Urinary bladder (tissue), 4 donors: ENCODE measurements at places on chromosomes 5 and 9.
A peak's percentile ranks its signal among the peaks of the same experiment; 100 is the strongest.

DNA sequence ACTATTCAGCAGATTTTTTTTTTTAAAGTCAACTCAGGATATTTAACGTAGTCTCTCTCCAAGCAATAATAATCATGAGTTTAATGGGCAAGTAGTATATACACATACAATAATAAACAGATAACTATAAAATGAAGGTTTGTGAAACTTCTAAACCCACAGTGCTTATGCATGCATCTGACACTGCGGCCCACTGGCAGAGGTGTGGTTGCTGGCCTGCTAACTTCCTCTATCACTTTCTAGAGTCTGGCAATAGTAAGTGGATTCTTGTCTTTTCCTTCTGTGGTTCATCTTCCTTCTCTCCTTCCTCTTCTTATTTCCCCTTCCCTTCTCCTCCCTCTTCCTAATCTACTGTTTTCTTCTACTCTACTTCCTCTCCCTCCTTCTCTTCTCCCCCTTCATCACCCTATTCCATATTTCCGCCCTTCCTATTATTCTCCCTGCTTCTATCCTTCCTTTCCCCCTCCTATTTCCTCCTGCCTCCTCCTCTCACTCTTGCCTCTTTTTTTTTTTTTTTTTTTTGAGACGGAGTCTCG lies 18.6 kb upstream of the AGXT2 start:
- no peak for DNase-seq

DNA sequence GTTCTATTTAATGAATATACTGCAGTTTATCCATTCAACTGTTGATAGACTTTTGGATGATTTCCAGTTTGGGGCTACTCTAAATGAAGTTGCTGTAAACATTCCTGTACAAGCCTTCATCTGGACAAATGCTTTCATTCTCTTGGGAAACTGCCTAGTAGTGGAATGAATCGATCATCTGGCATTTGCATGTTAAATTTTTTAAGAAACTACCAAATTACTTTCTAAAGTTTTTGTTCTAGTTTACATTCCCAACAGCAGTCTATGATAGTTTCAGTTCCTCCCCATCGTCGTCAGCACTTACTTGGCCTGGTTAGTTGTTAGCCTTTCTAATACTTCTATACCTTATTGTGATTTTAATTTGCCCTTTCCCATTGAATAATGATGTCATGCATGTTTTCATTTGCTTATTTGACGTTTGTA lies 306.3 kb downstream of the FER start:
- no peak for DNase-seq

GRCh38 chr5:93117751-93118531 lies 463.1 kb downstream of the NR2F1-AS1 start:
- no peak for DNase-seq

DNA sequence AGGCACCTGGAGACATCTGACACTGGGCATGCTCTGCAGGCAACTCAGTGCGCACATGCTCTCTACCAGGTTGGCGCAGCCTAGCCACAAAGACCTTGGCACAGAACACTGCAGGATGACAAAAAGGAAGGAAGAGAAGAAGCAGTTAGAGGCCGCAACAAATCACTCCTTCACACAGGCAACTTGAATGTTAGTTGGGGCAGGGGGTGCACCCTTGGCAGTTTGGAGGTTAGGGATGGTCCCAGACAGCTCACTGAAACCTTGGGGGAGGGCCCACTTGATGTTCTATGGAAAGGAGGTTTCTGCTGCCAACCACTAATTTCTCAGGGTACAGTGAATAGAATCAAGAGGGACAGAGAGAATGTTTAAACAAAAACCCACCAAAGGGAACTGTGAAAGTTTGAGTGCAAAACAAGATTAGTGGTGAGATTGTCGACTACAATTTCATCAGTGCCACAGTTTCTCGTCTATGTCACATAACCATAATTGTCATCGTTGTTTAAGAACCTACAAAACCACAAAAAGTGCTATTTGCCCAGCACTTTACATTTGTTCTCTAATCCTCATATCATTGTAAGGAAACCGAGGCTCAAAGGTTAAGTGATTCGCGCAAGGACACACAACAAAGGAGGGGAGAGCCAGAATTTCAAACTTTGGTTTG lies 48.7 kb downstream of the FBXW11 start:
- DNase-seq, result no peak

GRCh38 chr9:136544964-136545691 lies 720 bp downstream of the NOTCH1 start:
- DNase-seq, result no peak

GRCh38 chr9:34252016-34252415 lies 73.2 kb downstream of the UBAP1 start:
- no peak for DNase-seq

GRCh38 chr5:115098041-115098702 lies 71.5 kb downstream of the TRIM36 start:
- no peak for DNase-seq

DNA sequence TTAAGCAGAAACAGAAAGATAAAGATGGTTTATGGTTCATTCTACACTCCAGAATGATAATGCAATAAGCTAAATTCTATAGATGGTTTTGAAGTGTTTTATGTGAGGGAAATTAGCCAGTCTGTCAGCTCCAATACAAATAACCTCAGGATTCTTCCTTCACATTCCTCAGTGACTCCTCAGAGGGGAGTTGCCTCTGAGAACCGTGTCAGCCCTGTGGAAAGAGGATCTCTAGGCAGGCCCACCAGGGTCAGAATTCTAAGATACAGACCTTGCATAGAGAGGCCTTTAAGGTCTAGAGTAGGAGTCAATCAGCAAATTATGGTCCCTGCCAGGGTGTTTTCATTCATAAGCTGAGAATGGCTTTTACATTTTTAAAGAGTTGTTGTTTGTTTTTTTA lies 26.6 kb downstream of the RUSC2 start:
- no peak for DNase-seq

- no peak for DNase-seq
Measured at GRCh38 chr9:130623466-130623865, 40.9 kb upstream of the PRDM12 start.

GRCh38 chr9:77750981-77751340 lies 102.8 kb upstream of the GNA14 start:
- no peak for DNase-seq

DNA sequence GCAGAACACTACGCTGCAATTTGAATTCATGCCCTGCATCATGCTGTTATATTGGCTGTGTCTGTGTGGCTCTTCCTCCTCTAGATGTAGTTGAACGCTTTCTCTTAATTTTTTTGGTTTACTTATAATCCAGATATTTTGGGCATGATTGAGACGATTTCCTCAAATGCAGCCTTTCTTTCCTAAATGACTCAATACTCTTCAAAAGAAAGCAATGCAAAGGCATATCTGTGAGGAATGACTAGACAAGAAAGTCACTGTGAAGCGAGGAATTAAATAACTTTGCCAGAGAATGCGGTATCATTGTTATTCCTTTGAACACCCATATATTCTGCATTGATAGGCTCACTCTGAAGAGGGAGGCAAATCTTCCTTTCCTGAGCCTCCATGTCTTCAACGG lies 152.8 kb downstream of the YIPF5 start:
- DNase-seq, result no peak

GRCh38 chr5:34728236-34728635 lies 72.1 kb downstream of the RAI14 start:
- no peak for DNase-seq

DNA sequence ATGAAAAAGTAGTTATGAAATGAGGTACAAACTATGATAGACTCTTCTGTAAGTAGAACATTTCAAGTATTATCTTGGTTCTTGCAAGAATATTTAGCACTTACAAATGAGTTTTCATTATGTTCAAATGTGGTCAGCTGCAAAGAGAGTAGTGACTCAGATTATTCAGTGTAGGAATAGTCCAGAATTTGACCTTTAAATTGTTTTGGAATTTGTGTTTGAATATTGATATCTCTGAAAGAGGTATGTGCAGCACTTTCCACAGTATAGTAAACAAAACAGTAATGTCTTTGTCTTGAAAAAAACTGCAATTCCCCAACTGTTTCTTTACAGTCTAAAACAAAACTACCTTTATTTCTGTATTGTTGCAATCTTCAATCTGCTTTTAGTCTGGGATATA lies 56.1 kb downstream of the WDR70 start:
- no peak for DNase-seq

- no peak for DNase-seq
Measured at GRCh38 chr9:35801328-35802128, 10.1 kb downstream of the NPR2 start.

GRCh38 chr5:164627021-164627420 lies 1121.6 kb downstream of the MAT2B start:
- no peak for DNase-seq

- DNase-seq, result no peak
Measured at GRCh38 chr5:390623-391491, 52.1 kb upstream of the EXOC3 start.

DNA sequence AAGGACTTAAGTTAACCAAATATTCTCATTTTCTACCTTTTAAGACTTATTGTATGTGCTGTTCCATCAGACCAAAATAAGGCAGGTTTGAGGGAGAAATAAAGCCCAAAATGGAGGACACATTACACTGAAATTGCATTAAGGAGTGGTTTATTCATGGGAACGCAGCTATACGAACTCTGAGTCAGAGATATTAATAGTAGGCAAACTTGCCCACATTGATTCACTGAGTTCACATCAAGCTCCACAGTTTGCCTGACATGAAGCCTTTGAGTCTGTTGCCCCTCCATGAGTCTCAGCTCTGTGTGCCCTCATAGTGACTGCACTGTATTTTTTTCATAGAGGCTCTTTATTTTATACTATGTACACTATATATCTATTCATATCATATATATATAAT lies 135.0 kb upstream of the SNX2 start:
- no peak for DNase-seq

- DNase-seq, result no peak
Measured at GRCh38 chr5:179381691-179382090, 36.4 kb upstream of the ADAMTS2 start.

DNA sequence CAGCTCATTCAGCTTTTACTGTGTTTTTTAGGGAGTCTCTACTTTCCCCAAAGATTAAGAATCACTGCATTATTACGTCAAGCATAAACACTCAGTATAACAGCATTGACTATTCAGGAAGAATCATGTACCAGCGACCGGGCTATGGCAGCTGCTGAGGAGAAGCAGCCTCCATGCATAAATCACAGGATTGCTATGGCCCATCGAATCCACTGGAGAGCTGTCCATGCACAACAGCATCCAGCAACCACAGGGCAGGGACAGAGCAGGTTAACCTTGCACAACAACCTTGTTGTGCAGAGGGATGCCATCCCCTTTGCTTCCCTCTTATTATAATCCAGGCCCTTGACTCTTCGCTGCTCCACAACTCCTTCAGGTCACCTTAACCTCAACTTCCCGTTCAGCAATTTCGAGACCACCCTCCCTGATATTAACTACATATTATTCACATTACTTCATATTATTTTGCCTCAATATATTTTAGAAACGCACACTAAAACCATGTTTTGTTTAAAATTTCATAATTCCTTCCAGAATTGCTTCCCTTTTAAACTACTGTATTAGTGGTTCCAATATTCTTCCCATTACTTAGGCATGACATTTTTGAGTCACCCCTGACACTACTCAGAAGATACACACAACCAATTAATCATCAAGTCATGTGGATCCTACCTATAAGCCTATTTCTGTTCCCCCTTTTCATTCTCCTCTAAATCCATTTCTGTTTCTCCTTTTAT lies 991 bp downstream of the IARS1 start:
- no peak for DNase-seq

DNA sequence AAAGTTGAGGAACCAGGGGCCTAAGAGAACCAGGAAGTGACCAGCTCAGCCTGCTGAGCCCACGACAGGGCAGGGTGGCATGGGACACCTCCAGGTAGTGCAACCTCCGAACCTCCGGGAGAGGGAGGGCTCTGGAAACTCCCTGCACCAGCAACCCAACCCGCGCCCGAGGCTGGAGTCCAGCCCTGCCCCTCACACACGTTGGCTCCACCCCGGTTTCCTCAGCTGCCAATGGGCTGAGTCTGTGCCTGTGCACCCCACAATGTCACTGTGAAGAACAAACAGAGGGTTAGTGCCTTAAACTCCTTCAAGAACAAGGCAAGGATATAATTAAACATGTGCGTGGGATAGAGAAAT lies 17.0 kb upstream of the UNC5A start:
- no peak for DNase-seq

DNA sequence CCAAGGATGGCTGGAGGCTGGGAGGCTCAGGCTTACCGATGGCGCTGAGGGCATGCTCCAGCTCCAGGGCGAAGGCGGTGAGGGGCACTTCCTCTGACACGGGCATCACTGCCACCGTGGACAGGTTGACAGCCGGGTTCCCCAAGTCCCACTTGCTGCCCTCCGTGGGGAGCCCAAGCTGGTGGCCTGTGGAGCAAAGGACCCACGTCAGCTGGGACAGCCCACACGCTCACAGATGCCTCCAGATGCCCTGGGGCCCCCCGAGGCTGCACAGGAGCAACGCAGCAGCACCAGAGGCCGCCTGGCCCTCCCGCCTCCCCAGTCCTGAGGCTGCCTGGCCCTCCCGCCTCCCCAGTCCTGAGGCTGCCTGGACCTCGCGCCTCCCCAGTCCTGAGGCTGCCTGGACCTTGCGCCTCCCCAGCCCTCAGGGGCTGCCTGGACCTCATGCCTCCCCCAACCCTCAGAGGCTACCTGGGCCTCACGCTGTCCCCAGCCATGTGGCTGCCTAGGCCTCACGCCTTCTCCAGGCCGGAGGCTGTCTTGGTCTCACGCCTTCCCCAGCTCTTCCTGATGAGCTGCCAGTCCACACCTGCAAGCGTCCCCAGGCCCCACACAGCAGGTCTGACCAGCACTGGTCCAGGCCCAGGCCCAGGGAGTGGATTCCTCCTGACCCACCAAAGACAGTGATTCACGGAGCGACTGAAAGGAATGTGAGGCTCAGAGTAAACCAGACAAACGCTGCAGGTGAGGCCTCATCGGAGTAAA lies 25.6 kb upstream of the NSMF start:
- no peak for DNase-seq

GRCh38 chr9:116149844-116150243 lies 3.7 kb upstream of the PAPPA start:
- no peak for DNase-seq

DNA sequence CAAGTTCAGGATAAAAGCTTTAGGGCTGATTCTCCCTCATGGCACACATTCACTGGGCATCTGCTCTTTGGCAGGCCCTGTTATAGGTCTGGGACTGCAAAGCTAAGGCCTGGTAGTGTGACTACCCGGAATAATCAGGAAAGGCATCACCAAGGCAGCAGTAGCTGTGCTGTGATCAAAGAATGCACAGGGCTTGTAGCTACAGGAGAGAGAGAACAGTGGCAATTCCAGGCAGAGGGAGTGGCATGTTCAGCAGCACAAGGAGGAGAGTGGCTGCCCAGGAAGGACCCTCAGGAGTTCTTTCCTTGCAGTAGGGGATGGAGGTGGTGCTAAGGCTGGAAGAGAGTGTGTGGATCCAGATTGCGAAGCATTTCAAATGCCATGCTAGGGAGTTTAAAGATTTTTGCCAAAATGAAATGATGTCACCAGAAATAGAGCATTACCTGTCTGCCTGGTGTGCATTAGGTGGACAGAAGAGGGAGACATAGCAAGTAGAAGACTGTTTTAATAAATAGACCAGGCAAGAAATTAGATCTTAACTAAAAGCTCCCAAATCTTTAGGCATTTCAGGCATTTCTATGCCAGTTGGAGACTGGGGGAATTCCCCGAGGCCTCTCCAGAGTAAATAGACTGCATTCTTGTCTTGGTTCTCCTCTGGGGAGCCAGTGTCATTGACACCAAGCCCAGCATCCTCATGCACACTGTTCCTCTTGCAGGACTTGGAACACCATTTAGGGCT lies 69.1 kb downstream of the GPR21 start:
- DNase-seq, result peak; percentile 32

GRCh38 chr5:145806923-145807322 lies 28.2 kb downstream of the PRELID2 start:
- DNase-seq, result no peak
